Kidney (tissue), 22 donors: ENCODE measurements at places on chromosomes 12 and 14. TPM values are rescaled to one million over a fixed set of nuclear protein-coding genes. Genes with fewer than 3 reads are reported as not detected.

The GZMH gene
- total RNA-seq: 0.91 TPM

- no peak for DNase-seq
- H3K36me3 ChIP-seq: no peaks in the 10 kb centered on the region
- H3K4me3 ChIP-seq: no peak overlapping the region
- no peaks in the 10 kb centered on the region for H3K4me1 ChIP-seq
- no peaks in the 10 kb centered on the region for H3K27me3 ChIP-seq
- H3K27ac ChIP-seq: no peak overlapping the region
These were observed 80.7 kb downstream of the SLC25A47 start for GRCh38 chr14:100403802-100404365.

The CDC42BPB gene
- total RNA-seq: 127 TPM

DNA sequence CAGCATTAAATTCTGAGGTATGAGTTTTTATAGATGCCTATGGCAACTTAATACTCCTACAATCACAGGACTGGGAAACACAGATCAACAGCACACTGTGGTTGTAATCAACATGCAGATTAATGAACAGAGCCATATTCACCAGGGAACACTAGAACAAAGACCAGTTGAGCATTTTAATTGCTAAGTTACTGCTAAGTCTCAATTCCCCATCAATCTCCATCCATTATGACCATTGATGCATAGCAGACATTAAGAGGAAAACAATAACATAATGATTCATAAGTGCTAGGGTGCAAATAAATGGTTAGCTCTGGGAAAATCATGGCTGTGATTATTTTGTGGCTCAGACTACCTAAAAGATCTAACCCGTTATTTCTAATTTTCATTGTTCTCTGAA lies 505.6 kb downstream of the TRHDE start:
- H3K4me1 ChIP-seq: no peaks in the 10 kb centered on the region
- DNase-seq: no peak
- no peaks in the 10 kb centered on the region for H3K27me3 ChIP-seq
- no peak overlapping the region for H3K27ac ChIP-seq
- no peaks in the 10 kb centered on the region for H3K36me3 ChIP-seq

DNA sequence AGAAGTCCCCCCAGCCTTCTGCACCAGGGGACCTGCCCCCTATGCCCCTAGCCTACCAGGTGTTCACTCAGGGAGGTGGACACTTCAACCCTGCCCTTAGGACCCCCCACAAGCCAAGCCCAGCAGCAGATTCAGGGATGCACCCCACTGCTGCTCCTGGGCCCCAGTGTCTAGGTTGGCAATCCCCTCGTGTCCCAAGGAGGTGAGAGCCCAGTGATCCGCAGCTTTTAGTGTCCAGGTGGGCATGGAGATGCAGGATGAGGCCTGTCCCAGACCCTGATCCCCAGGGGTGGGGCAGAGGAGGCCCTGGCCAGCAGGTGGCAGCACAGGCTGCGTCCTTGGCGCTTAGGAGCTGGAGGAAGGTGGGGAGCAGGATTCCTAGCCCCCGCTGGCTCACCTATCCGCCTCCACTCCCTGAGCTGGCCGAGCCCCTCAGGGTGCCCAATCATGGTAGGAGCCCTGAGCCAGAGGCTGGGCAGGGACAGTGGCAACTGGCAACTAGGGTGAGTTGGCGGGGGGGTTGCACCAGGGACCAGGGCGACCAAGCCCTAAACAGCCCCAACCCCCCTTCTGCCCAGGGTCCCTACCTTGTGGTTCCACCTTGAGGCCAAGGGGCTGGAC lies 4.1 kb downstream of the CKB start:
- H3K27ac ChIP-seq: peak overlapping the region; percentile 42
- H3K27me3 ChIP-seq: no peaks in the 10 kb centered on the region
- peak; percentile 55 for DNase-seq
- H3K4me1 ChIP-seq: no peaks in the 10 kb centered on the region
- no peaks in the 10 kb centered on the region for H3K36me3 ChIP-seq

The MGST1 gene
- 98.6 TPM for total RNA-seq

The CRIP1 gene
- 381 TPM for total RNA-seq

- no peaks in the 10 kb centered on the region for H3K36me3 ChIP-seq
- no peak overlapping the region for H3K27ac ChIP-seq
- H3K4me1 ChIP-seq: peaks cover 4% of the 10 kb centered on the region
- no peaks in the 10 kb centered on the region for H3K27me3 ChIP-seq
- no peak overlapping the region for H3K4me3 ChIP-seq
These were observed 5.3 kb downstream of the USP15 start for GRCh38 chr12:62265511-62265910.

The TMPRSS12 gene
- not detected for total RNA-seq

- H3K36me3 ChIP-seq: no peaks in the 10 kb centered on the region
- DNase-seq: peak; percentile 62
- peak overlapping the region; percentile 38 for H3K4me3 ChIP-seq
- peaks cover 6% of the 10 kb centered on the region for H3K4me1 ChIP-seq
- H3K27me3 ChIP-seq: no peaks in the 10 kb centered on the region
These were observed 1.4 kb downstream of the MAP3K9 start for GRCh38 chr14:70807898-70808415.

The SSPN gene
- 17.8 TPM for total RNA-seq

The ANGEL1 gene
- total RNA-seq: 21.5 TPM

The C3AR1 gene
- total RNA-seq: 17.7 TPM

- H3K4me3 ChIP-seq: no peak overlapping the region
- H3K4me1 ChIP-seq: peaks cover 5% of the 10 kb centered on the region
- H3K36me3 ChIP-seq: no peaks in the 10 kb centered on the region
- no peaks in the 10 kb centered on the region for H3K27me3 ChIP-seq
These were observed 25.9 kb downstream of the RHOF start for GRCh38 chr12:121767525-121768016.
